ENCODE measurements at places on chromosomes 12 and 14. TPM values are rescaled to one million over a fixed set of nuclear protein-coding genes. Genes with fewer than 3 reads are reported as not detected.
A peak's percentile ranks its signal among the peaks of the same experiment; 100 is the strongest.

GRCh38 chr12:131057211-131057721 is 103.6 kb downstream of the ADGRD1 start:
- no peak for DNase-seq
- no peak overlapping the region for H3K27ac ChIP-seq
- no peak overlapping the region for H3K4me3 ChIP-seq
- no peaks in the 10 kb centered on the region for H3K36me3 ChIP-seq
- peaks cover 4% of the 10 kb centered on the region for H3K27me3 ChIP-seq

DNA sequence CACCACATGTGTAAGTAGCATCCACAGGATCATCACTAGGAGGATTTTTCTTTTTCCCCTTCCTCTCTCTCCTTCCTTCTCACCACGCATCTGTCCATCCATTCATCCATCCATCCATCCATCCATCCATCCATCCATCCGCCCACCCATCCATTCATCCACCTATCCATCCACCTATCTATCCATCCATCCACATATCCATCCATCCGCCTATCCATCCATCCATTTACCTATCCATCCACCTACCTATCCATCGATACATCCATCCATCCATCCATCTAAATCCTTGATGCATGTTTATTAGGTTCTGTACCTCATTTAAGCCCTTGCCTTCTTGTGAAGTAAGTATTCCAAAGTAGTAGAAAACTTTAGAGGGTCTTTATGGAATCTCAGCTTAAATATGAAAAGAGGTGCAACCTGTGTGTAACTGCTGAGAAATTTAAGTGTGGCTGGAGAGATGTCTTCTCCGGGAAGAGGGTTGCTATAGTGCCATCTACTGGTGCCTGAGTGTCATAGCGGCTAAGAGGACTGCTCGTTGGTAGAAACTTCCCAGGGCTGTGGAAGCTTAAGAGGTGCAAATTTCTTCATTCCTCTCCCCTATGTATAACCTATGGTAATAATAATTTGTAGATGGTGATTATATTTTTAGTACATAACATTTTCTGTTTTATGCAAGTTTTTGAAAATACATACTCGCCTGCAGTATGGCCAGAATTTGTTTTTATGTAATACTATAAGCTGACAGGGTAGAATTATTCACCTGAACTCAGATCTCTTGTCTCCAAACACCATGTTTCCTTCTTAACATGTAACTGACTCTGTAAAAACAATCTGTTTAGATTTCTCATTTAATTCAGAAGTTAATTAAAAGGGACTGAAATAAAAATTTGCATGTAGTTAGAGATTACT is 46.0 kb downstream of the MYO1H start:
- no peaks in the 10 kb centered on the region for H3K36me3 ChIP-seq
- H3K27me3 ChIP-seq: peaks cover 5% of the 10 kb centered on the region
- no peak overlapping the region for H3K27ac ChIP-seq
- DNase-seq: peak; percentile 40
- H3K4me1 ChIP-seq: no peaks in the 10 kb centered on the region

DNA sequence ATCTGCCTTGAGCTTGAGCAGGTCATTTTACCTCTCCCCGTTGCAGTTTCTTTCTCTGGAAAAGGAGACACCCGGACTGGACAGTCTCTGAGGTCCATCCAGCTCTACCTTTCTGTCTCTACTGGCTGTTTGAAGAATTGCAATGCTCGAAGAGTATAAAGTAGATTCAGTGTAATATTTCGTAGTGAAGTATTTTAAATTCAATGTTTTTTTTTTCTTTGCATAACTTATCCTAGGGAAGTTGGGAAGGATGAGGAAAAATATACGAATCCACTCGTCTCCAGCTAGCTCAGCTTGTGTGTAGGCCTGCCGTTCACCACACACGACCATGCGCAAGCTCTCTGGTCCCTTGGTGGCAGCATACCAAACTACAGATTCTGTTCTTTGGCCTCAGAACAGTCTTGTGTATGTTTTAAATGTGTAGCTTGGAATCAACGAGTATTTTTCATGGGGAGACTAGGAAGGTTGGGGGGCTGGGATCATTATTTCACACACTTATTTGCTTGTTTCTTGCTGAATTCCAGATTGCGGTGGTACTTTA is 307.9 kb downstream of the CACNA1C start:
- no peaks in the 10 kb centered on the region for H3K36me3 ChIP-seq
- DNase-seq: no peak
- peaks cover 30% of the 10 kb centered on the region for H3K4me1 ChIP-seq
- H3K27ac ChIP-seq: no peak overlapping the region
- H3K4me3 ChIP-seq: no peak overlapping the region

The SLC5A8 gene
- not detected for total RNA-seq
